ENCODE measurements at places on chromosomes 6 and 20.

GRCh38 chr20:7437311-7437710 is 502.9 kb downstream of the HAO1 start:
- no peak for DNase-seq

DNA sequence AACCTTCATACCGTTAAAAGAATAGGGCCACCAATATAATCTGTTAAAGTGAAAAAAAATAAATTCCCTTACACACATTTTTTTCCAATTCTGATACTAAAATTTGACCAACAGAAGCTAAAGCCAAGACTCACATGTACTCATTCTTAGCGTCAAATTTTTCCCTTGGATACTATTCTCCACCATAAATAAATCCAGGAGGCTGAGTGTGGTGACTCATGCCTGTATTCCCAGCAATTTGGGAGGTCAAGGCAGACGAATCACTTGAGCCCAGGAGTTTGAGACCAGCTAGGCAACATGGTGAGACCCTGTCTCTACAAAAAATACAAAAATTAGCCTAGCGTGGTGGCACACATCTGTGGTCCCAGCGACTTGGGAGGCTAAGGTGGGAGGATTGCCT is 43.9 kb downstream of the SCML4 start:
- no peak for DNase-seq

DNA sequence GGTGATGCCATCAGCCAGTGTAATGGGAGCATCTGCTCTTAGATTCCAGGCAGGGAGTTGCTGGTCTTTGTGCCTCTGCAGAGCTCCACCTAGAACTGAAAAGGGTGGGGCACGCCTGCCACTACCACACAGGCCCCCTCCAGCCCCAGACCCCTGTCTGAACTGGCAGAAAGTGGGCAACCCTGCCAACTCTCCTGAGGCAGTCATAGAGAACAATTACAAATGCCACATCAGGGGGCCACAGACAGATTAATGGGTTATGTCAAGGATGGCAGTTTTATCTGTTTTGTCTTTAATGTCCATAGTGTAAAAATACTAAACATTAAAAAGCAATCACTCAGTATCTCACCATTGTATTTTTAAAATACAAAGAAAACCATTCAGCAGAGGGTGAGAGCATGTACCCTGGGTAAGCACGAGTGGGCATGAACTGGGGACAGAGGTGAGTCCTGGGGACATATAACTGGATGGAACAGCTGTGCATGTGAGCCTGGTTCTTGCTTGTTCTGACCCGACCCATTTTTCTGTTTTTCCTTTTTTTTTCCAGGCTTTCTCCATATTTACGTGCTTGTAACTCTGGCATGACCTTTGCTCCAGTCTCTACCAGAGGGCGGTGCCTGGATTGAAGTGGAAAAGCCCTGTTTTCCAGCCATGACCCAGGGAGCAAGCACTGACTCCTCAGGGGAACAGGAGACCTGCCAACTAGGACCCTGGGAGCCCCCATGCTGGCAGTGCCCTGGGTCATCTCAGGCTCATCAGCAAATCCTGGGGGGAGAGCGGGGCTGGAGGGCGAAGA is 8.2 kb downstream of the TRAF3IP2 start:
- no peak for DNase-seq

GRCh38 chr20:37524859-37525708 is 2.6 kb downstream of the BLCAP start:
- no peak for DNase-seq
